HFFc6 (cell line): ENCODE measurements at places on chromosomes 12 and 14.
A peak's percentile ranks its signal among the peaks of the same experiment; 100 is the strongest.

GRCh38 chr14:30058401-30058800 is 130.8 kb upstream of the PRKD1 start:
- H3K36me3 ChIP-seq, result no peaks in the 10 kb centered on the region
- no peak overlapping the region for H3K27ac ChIP-seq
- H3K27me3 ChIP-seq, result no peaks in the 10 kb centered on the region; the same call in none of the 2 replicates
- DNase-seq, result no peak
- H3K4me1 ChIP-seq, result peaks cover 7% of the 10 kb centered on the region; the same call in 1 of the 2 replicates

GRCh38 chr14:62897771-62898170 is 147.5 kb downstream of the KCNH5 start:
- H3K27ac ChIP-seq, result no peak overlapping the region
- no peak for DNase-seq
- no peaks in the 10 kb centered on the region for H3K4me1 ChIP-seq
- H3K27me3 ChIP-seq, result no peaks in the 10 kb centered on the region; the same call in 1 of the 2 replicates
- no peak overlapping the region for H3K4me3 ChIP-seq

GRCh38 chr12:20629414-20630156 is 65.5 kb upstream of the SLCO1C1 start:
- H3K27me3 ChIP-seq, result peaks cover 7% of the 10 kb centered on the region
- peak; percentile 1 for DNase-seq
- no peak overlapping the region for H3K4me3 ChIP-seq
- peaks cover 15% of the 10 kb centered on the region; the same call in 1 of the 2 replicates for H3K4me1 ChIP-seq
- no peak overlapping the region for H3K27ac ChIP-seq
- no peaks in the 10 kb centered on the region for H3K36me3 ChIP-seq

GRCh38 chr14:69475194-69475818 is 9.2 kb upstream of the PLEKHD1 start:
- H3K4me1 ChIP-seq, result peaks cover 5% of the 10 kb centered on the region; the same call in 1 of the 2 replicates
- DNase-seq, result no peak
- no peak overlapping the region for H3K4me3 ChIP-seq
- no peak overlapping the region for H3K27ac ChIP-seq
- H3K27me3 ChIP-seq, result peaks cover 9% of the 10 kb centered on the region
